ENCODE measurements at places on chromosomes 16 and 17. TPM values are rescaled to one million over a fixed set of nuclear protein-coding genes. Genes with fewer than 3 reads are reported as not detected.
A peak's percentile ranks its signal among the peaks of the same experiment; 100 is the strongest.

- no peak for DNase-seq
These were observed 45.1 kb upstream of the IRF8 start for GRCh38 chr16:85853547-85854545.

DNA sequence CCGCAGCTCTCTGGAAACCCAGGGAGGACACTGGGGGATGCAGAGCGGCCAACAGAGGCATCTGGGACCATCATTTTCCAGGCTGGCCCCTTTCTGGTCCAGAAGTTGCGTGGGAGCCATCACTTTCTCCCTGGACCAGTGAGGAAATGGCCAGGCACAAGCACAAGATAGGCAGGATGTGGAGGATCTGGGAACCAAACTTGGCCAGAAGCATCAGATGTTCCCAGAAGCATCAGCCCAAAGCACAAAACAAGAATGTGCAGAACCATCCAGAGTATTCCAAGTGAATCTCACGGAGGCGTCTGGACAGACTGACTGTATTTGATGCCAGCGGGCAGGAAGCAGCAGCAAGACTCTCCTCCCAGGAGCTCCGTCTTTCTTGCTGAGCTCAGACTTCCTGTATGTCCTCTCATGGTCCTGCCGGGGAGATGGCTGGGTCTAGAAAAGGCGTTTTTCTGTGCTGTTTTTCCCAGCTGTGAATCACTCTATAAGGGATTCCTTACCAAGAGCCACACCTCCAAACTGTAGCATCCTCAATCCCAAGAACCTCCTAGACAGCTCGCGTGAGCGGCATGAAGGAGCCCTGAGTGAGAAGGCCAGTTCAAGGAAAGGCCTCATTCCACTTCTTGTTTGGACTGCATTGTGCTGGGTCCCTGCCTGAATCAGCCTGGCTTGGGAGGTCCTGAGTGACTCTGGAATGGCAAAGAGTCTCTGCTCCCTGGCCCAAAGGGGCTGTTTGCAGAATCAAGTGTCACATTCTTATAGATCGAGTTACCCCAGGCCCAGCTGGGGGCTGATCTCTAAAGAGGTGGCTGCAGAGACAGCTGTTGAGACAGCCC, 49.5 kb upstream of the MTSS2 start:
- DNase-seq = no peak

- DNase-seq = no peak
These were observed 23.4 kb downstream of the ITGAE start for GRCh38 chr17:3777366-3778120.

DNA sequence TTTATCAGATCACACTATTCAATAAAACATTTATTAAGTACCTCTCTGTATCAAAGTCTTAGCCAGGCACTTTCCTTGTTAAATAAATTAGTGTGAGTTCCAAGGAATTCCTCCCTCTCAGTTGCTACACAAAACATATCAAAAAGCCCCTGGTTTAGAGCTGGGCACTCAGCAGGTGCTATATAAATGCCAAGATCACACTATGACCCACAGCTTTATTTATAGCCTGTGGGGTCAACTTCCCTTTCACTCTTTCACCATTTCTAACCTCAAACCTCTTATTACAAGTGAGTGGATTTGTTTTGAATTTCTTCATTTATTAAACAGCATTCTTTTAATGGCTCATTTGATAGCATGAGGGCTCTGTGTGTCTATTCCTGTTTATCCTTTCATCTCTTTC, 112.6 kb upstream of the MPHOSPH6 start:
- no peak for DNase-seq

- no peak for DNase-seq
These were observed 46.0 kb downstream of the HNF1B start for GRCh38 chr17:37698911-37699255.

DNA sequence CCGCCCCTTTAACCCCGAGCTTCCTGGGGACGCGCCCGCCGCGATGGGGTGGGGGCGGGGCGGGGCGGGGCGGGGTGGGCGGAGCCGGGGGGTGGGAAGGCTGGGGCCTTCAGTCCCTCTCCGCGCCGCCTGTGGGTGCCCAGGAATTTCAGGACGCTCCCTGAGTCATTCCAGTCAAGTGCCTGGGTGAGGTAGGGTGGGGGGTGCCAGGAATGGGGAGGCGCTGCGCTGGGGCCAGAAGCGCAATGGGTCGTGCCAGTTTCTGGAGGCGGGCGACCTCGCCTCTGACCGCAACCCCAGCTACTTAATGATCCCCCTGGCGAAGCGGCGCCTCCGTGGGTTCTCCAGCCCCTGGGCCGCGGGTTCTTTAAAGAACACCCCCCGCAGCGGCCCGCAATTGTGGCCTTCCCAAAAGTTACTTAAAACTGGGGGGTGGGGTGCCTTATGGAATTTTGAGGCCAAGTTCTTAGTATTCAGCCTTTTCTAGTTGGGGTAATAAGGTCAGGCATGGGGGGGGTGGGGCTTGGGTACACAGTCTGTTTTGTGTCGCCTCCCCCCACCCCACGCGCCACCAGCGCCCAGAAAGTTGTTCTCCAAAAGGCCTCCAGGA, 826 bp upstream of the GSE1 start:
- peak; percentile 62 for DNase-seq

DNA sequence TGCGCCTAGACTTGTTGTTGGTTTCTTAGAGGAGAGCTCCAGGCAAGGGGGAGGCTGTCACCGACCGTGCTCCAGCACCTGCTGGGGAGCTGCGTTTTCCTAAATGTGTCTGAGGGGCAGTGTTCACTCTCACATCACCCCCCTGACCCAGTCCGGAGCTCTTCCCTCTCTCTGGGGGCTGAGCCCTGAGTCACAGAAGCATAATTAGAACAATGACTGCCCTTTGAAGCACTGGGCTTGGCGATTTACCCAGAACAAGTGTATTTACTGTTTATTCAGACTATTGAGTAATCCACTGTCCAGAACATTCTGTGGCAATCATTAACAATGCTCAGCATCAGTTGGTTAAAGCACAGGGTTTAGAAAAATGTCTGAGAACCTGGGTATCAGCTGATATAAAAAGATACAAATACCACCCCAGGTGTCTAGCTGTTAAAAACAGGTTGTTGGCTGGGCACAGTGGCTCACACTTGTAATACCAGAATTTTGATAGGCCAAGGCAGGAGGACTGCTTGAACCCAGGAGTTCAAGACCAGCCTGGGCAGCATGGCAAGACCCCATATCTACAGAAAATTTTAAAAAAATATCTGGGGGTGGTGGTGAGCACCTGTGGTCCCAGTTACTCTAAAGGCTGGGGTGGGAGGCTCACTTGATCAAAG, 8.1 kb downstream of the CES4A start:
- peak; percentile 85 for DNase-seq

DNA sequence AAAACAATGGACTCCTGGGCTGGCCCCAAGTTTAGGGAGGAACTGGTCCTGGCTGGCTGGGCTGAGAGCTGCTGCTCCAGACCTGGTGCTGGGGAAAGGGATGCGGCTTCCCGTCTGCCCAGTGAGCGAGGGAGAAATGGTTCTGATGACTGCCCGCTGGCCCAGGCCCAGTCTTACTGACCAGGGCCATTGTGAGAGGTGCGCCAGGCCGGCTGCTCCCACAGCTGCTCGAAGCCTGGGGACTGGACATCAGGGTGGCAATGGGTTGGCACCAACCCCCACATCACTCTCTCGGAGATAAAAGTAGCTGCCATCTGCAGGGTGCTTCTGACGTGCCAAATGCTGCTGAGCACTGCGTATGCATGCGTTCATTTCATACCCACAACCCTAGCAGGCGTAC, 53.2 kb downstream of the IRF8 start:
- no peak for DNase-seq

DNA sequence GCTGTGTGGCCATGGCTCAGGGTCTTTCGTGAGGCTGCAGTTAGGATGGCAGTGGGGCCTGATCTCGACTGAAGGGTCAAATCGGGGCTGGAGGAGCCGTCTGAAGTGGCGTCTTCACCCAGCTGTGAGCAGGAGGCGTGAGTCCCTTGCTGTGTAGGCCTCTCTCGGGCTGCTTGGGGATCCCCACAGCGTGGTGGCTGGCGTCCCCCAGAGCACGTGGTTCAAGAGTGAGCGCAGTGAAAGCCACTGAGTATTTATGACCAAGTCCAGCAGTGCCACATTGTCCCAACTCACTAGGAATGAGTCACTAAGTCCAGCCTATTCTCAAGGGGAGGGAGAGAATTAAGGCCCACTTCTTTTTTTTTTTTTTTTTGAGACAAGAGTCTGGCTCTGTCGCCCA, 11.7 kb upstream of the TCF25 start:
- DNase-seq = no peak

DNA sequence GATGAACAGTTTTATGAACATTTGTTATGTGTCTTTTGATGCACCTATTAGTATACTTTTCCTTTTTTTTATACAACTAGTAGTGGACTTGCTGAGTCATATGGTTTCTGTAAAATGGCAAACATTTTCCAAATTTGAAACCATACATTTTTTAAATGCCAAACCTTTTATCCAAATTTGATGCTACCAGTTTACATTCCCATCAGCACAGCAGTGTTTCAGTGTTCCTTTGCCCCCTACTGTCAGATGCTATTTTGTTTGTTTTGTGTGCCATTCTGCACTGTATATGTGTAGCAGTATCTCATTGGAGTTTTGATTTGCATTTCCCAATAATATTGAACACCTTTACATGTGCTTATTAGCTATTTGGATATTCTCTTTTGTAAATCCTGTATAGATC, 219.4 kb downstream of the TANC2 start:
- no peak for DNase-seq

- no peak for DNase-seq
These were observed 34.7 kb downstream of the MRTFB start for GRCh38 chr16:14105760-14106375.

- no peak for DNase-seq
These were observed 35.5 kb upstream of the ZC3H18 start for GRCh38 chr16:88534638-88535190.

DNA sequence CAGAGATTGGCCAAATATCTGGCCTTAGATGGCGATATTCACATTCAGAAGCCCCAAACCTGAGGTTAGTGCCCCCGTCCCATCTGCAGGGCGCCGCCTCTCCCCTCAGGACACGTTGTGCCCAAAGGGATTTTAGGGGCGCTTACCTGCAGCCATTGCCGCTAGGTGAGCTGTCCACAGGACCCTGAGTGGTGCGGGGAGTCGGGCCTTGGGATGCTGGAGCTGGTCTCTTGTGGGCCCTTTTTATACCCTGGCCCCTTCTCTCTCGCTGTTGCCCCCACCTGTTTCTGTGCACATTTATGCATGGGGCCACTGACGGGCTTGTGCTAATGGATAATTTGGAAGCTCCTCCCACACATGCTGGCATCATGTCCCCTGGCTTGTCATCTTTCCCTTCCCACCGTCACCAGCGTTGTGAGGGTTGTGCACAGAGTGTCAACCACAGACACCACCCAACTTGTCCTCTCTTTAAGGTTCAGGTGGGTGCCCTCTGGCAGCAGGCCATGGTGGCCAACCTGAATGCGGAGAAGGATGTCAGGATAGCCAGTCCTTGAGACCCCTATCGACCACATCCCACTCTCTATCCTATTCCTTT, at the start of gene CSHL1:
TSS of gene CSHL1 (minus strand) at position 218 of the 595 bp plus-strand sequence. CDS start at position 156, 62 bp downstream.
- DNase-seq = no peak

GRCh38 chr16:70687671-70688245, 1.9 kb upstream of the MTSS2 start:
- DNase-seq = no peak

- DNase-seq = no peak
These were observed 66.8 kb downstream of the NDE1 start for GRCh38 chr16:15716694-15717447.

DNA sequence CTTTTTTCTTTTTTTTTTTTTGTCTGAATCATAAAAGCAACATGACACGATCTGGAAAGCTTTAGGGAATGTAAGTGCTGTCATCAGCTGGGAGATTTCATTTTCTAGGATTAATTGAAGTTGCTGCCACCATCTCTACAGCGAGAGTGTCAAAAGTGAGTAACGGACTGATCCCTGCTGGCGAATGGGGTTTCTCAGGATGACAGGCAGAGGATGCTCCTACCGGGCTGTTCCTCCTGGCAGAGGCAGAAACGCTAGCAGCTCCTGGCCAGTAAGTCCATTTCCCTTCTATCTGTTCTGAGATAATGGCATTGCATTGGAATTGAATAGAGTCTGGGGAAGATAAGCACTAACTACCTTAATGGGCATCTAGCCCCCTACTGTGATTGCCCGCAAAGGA, 80.5 kb upstream of the KIFC3 start:
- no peak for DNase-seq

DNA sequence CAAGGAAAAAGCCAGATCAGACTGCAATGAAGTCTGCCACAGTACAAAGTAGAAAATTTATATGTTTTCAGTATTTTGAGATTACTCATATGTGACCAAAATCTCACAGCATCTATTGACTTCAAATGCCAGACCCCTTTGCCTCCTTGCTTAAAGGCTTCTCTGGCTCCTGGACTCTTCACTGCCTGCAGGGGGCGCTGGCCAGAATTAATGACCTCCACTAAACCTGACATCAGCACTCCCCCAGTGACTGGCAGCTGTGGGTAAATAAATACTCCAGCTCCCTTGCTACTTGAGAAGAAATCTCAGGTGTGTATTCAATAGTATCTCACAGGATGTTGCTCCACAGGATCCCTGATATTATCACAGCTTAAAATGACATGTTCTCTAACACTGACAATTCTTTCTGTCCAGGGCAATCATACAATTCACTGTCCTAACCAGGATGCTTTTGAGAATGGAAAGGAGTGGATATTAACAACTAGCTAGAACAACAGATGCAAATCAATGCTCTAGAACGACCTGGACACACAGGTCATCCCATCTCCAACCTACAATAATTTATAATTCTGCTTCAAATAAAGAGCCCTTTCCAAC, 4.0 kb downstream of the BECN1 start:
- DNase-seq = no peak

DNA sequence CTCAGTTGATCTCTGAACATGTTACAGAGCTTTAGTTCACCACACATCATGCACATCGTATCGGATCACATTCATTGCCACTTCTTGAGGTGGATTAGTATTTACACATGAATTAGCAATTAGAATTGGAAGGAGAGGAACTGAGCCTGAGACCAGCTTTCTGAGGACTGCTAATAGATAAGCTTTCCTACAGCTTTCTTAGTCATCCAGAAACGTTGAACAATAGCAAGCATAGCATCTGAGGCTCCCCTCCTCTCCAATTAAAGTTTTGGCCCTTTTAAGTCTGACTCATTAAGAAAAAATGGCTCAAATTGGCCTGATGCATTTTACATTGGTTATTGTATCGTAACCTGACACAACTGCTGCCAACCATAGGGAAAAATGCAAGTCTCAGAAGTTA, 1130.4 kb downstream of the CDH8 start:
- no peak for DNase-seq

- no peak for DNase-seq
These were observed 52.0 kb upstream of the SDK2 start for GRCh38 chr17:73696251-73696650.

DNA sequence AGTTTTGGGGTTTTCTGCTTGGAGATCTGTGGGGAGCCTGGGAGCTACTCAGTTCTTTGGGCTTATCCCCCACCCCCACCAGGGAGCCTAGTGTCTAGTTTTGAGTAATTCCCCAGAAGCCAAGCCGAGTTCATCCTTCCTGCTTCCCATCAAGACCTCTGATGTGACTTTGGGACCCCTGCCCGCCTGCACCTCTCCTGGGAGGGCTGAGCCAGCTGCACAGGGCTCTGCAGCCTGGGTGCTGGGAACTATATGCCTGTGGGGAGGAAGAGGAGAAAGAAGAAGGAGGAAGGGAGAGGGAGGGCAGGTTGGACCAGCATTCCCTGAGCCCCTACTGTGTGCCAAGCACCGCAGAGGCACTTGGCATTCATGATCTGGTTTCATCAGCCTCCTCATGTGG, 178.9 kb downstream of the TMEM132E start:
- DNase-seq = no peak

CPD gene
- 55.2 TPM for total RNA-seq

UBB gene
- 520 TPM for total RNA-seq

PLD6 gene
- total RNA-seq = 0.68 TPM

STX1B gene
- total RNA-seq = 0.68 TPM

ITGAX gene
- 9.7 TPM for total RNA-seq

AANAT gene
- total RNA-seq = not detected

STH gene
- total RNA-seq = not detected
